Esophagus muscularis mucosa (tissue), 4 donors: ENCODE measurements at places on chromosomes 13 and 19. TPM values are rescaled to one million over a fixed set of nuclear protein-coding genes. Genes with fewer than 3 reads are reported as not detected.

GRCh38 chr13:111325146-111325890 lies 4.9 kb downstream of the TEX29 start:
- H3K36me3 ChIP-seq: no peaks in the 10 kb centered on the region
- no peaks in the 10 kb centered on the region for H3K27me3 ChIP-seq
- H3K4me1 ChIP-seq: no peaks in the 10 kb centered on the region
- DNase-seq: no peak
- no peak overlapping the region for H3K27ac ChIP-seq
- no peak overlapping the region for H3K4me3 ChIP-seq

C19orf38 gene
- total RNA-seq: not detected

REXO1 gene
- total RNA-seq: 16.2 TPM

- H3K4me1 ChIP-seq: no peaks in the 10 kb centered on the region
- H3K4me3 ChIP-seq: no peak overlapping the region
- no peaks in the 10 kb centered on the region for H3K27me3 ChIP-seq
- H3K27ac ChIP-seq: no peak overlapping the region
Observed at GRCh38 chr13:111380431-111380830, 60.0 kb downstream of the TEX29 start.

GRCh38 chr13:109626386-109627171 lies 159.8 kb downstream of the IRS2 start:
- no peaks in the 10 kb centered on the region for H3K27me3 ChIP-seq
- H3K4me3 ChIP-seq: no peak overlapping the region
- H3K4me1 ChIP-seq: no peaks in the 10 kb centered on the region
- H3K27ac ChIP-seq: no peak overlapping the region
- H3K36me3 ChIP-seq: no peaks in the 10 kb centered on the region

DNA sequence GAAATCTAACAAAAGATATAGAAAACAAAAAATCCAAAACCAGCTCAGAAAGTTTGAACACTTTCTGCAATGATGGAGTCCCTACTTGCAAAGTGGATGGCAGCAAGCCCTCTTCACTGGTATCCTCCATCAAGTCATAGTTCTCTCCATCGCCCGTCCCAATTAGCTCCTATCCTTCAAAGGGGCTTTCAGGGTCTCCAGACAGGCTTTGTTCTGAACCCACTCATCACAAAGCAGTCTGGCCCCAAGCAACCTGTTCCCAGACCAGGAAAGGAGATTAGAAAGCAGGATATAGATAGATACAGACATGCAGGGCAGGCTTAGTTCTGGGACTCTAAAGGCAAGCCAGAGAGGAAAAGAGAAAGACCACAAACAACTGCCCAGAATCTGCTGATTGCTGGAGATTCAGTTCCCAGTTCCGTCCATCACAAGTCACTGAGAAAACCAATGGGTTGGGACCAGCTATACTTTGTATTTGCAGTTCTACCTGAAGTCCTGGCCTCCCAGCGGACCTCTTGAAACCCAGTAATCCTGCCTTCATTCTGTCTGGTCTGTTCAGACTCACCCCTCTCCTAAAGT lies 47.2 kb upstream of the EPHX3 start:
- peak overlapping the region; percentile 76 for H3K27ac ChIP-seq
- no peak for DNase-seq
- no peaks in the 10 kb centered on the region for H3K27me3 ChIP-seq
- no peak overlapping the region for H3K4me3 ChIP-seq
- H3K36me3 ChIP-seq: no peaks in the 10 kb centered on the region
- H3K4me1 ChIP-seq: peaks cover 100% of the 10 kb centered on the region

GRCh38 chr13:59119475-59119874 lies 1044.3 kb downstream of the DIAPH3 start:
- H3K4me3 ChIP-seq: no peak overlapping the region
- H3K4me1 ChIP-seq: no peaks in the 10 kb centered on the region
- no peaks in the 10 kb centered on the region for H3K36me3 ChIP-seq
